Activated T-helper 9 cell treated with anti-CD3 and anti-CD28 coated beads, Interleukin-2, amount 50 U/mL, for 16 hours (primary cell): ENCODE measurements at places on chromosomes 2 and 18.
A peak's percentile ranks its signal among the peaks of the same experiment; 100 is the strongest.

GRCh38 chr2:28956890-28957289 lies 24.2 kb upstream of the TOGARAM2 start:
- DNase-seq = no peak

GRCh38 chr2:226970362-226970761 lies 134.5 kb downstream of the RHBDD1 start:
- DNase-seq = no peak

DNA sequence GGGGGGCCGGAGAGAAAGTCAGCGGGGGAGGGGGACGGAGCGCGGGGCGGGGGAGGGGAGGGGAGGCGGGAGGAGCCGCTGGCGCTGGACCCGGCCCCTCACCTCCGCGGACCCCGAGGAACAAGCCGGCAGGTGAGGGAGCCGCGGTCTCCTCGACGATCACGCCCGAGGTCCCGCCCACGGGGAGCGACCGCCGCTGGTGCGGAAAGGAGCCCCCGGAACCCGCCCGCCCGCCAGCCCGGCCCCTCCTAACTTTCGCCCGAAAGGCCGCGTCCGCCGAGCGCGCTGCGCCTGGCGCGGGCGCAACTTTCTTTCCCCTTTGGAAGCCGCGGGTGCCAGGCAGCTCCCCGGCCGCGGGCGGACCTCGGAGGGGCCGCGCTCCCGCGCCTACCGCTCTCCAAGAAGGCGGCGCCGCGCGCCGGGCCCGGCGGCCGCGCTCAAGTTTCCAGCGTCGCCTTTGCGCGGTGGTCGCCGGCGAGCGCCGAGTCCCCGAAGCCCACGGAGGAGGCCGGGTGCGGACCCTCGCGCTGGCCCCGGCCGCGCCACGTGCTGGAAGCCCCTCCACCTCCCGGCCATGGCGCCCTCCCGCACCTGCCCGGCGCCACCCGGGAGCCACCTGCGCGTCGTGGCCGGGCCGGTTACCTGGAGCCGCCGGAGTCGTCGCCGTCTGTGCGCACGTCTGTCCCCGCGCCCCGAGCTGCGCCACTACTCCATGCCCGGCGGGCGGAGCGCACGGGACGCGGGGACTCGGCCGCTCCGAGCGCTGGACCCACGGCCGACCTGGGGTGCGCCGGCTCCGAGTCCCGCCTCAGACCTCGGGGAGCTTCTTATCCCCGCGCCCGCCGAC lies at the start of gene ALKAL2:
TSS of gene ALKAL2 (minus strand) at position 181 of the 847 bp plus-strand sequence. CDS start 256 bp downstream, outside the sequence.
- DNase-seq = no peak

DNA sequence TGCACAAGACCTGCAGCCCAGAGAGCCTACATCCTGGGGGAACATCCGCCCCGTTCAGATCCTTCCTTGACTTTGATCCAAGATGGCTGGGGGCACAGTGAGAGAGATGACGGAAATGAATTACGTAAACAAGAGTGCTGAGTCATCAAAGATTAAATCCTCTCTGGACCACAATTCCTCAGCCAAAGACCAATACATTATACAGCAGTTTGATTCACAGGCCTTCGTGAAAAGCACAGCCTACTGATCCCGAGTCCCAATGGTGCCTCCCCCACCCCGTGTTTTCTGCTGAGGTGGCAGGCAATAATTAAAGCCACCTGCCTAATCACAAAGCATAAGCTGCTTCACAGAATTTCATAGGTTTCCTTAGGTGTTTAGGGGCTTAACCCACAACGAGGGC lies 43.0 kb downstream of the MYO5B start:
- no peak for DNase-seq

DNA sequence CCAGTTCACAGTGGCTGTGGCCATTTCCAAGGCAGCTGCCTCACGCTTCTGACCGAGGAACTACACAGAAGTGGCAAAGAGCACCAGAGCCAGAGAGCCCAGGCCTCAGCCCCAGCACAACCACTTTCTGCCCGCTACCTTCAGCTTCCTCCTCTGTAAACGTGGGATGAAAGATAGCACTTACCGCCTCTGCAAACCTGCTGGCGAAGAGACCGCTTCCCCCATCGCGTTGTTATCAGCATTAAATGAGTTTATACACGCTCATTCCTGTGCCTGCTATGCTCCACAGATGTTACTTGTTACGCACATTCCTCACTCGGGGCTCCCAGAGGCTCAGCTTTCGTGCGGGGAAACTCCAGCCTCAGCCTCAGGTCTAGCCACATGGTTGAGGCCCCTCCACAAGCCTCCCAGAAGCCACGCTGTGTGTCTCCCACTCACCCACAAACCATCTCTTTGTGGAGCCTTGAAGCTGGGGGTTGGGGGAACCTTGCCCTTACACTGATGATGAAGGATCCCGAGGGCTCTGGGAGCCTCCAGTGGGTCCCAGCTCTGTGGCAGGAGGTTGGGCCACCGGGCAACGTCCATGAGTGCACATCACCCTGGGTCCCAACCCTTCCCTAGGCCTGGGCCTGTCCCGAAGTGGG lies 63.3 kb upstream of the SMAD7 start:
- DNase-seq = no peak

DNA sequence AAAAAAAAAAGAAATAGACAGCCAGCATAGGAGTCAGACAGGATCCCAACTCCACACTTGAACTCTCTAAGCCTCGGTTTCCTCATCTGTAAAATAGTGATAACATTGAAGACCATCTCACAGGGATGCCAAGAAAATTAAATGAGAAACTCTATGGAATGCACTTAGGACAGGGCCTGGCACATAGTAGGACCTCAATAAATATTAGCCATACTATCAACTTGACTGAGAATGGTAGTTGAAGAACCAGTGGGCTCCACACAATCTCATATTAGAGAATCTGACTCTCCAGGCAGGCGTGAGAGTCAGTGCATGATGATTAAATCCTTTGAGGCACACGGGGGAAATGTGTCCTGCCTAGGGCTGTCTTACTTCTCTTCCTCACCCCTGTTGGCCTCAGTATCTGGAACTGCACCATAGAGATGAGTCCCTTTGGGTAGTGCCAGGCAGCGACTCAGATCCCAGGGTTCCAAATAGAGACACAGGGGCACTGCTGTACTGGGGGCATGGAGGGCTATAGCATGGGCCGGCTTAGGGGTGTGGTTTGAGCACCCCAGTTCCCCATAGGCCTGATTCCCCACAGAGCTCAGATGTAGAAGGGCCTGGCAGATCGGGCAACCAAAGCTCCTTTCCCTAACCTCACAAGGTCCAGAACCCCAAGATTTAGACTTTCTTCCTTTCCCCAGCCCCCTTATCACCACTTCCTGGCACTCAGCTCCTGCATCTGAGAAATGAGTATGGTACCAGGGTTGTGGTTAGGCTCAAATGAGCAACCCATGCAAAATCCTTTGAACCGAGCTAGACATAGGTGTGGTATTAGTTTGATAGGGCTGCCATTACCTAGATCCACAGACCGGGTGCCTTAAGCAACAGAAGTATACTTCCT lies 51.3 kb upstream of the CAB39 start:
- peak; percentile 21 for DNase-seq

DNA sequence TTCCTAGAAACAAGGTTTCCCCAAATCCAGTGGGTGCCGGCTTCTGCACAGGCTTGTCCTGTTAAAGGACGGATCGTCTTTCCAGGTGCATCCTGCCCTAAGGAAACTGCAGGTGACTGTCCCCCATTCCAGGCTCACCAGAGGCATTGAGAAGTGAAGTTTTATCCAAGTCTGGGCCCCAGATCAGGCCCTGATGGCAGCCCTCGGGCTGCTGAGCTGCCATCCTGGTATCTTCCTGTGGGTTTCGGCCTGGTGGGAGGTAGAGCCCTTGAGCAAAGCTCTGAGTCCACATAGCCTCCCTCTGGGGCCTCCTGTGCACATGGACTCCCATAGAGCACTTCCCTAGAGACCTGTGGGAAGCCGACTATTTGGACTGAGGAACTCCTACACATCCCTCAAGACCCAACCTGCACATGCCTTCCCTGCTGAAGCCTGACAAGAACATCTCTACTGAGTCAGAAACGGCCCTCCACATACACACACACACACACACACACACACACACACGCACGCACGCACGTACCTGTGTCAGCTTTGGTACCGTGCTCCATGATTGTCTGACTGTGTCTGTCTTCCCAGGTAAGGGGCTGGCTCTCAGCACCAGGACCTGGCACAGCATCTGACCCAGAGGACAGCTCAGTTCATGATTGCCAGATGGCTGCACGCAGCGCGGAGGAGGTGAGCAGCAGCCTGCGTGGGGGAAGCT lies 16.4 kb downstream of the TNS1 start:
- no peak for DNase-seq

- DNase-seq = no peak
Measured at GRCh38 chr2:151638191-151638933, 95.9 kb downstream of the NEB start.

GRCh38 chr2:186544255-186544675 lies 45.6 kb upstream of the ITGAV start:
- DNase-seq = no peak

DNA sequence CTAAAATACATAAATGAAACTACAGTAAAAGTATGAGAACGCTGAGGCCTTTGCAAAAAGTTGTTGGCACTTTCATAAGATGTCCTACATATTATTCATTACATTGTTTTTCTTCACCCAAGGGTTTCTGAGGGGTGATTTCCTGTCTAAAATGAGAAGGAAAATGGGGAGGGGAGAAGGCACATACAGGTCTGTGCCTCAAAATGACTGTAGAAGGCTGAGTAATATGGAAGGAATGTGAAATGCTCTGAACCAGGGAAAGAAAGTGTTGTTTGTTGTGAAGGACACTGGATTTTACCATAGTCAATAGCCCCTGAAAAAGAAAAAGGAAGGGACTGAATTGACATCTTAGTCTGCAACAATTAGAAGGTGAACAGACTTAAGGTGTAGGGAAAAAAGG lies 99.5 kb upstream of the RNF152 start:
- no peak for DNase-seq

DNA sequence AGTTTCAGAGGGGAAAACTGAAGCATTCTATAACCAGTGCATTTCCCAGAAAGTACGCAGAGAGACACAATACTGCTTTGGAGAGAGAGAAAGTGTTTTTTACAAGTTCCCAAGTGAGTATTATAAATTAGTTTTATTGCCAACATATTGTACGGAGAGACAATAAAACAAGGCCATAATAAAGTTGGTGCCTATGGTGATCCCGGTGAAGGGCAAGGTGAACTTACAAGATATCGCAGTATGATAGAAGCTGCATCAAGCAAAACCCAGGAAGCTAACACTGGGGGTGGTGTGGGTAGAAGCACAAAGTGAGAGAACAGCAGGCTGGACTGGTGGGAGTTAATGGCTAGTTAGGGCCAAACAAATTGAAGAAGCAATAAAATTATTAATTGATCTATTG lies 7.5 kb downstream of the TMSB10 start:
- DNase-seq = no peak
